Neuronal stem cell (in vitro differentiated cells): ENCODE measurements at places on chromosomes 1 and 21.

DNA sequence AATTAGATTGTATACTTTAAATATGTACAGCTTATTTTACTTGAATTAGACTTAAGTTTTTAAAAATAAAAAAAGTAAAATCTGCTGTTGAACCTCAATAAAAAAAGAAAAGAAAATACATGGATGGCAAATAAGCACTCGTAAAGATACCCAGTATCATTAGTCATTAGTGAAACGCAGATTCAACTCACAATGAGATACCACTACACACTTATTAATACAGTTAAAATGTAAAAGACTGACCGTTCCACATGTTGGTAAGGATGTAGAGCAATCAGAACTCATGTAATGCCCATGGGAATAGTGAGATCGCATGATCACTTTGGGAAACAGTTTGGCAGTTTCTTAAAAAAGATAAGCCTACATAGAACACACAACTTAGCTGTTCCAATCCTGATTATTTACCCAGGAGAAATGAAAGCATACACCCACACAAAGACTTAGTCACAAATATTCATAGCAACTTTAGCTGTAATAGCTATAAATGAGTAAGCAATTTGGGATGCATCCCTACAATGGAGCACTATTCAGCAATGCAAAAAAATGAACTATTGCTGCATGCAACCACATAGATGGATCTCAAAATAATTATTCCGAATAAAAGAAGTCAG, 7.3 kb downstream of the SH2D1B start:
- H3K27me3 ChIP-seq = no peaks in the 10 kb centered on the region
- H3K4me3 ChIP-seq = no peak overlapping the region
- no peak for DNase-seq
- peaks cover 4% of the 10 kb centered on the region for H3K4me1 ChIP-seq
- no peak overlapping the region for H3K27ac ChIP-seq

DNA sequence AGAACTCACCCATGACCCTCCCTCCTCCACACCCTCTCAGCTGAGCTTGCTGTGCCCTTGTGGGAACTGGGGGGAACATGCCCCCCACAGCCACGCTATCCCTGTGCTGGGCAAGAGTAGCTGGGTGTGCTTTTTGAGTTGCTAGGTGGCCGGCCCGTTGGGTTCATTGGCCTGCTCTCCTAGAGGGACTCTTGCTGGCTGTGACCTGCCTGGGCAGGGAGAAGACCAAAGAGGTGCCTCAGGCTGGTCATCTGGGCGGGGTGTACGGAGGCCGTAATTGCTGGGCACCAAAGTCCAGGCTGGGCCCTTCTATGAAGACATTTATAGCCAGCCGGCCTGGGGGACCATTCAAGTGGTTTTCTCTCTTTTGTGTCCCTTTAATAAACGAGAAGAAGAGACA, 138.3 kb upstream of the ZBTB40 start:
- H3K27ac ChIP-seq = no peak overlapping the region
- no peak for DNase-seq

GRCh38 chr1:161374373-161374772, 6.7 kb upstream of the CFAP126 start:
- no peak overlapping the region for H3K27ac ChIP-seq
- no peaks in the 10 kb centered on the region for H3K36me3 ChIP-seq
- no peaks in the 10 kb centered on the region for H3K4me1 ChIP-seq
- no peaks in the 10 kb centered on the region for H3K27me3 ChIP-seq
- no peak for DNase-seq

DNA sequence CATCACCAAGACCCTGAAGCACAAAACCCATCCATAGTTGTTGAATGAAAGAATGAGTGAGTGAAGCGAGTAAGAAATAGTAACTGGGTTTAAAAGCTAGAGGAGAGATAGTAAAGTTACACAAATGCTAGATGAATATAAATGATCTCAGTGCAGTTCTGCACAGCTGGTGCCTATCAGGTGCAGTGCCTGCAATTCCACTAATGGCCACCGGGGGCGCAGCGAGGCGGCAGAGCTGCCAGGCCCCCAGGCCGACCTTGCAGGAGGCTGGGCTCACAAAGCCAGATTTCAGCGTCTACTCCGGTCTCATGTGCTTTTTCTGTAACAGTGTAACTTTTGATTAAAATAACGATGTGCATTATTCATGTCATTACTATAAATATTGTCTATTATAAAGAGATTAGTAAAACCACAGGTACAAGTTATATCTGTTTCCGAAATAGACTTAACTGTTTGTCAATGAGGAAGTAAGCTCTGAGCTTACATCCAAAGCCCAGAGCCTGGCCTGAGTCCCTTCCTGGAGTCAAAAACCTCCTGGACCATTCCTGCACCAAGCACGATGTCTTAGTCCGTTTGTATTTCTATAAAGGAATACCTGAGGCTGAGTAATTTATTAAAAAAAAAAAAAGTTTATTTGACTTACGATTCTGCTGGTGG, 477.6 kb downstream of the NPHP4 start:
- no peaks in the 10 kb centered on the region for H3K36me3 ChIP-seq
- no peak overlapping the region for H3K27ac ChIP-seq
- H3K4me1 ChIP-seq = no peaks in the 10 kb centered on the region
- H3K27me3 ChIP-seq = no peaks in the 10 kb centered on the region
- no peak overlapping the region for H3K4me3 ChIP-seq

DNA sequence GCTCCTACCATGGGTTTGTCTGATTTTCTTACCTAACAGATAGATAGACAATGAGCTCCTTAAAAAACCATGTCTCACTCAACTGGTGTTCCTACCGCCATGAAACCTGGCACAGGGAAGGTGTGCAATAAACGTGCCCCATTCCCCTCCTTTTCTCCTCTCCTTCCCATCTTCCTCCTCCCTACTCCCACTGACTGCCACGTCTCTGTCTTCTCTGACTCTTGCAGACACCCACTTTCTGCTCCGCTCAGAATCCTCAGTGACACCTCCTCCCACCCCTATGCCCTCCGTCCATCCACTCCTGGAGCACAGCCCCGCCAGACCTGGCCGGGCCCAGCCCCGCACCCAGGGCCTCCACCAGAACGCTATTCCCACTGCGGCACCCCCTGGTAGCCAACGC, 52.9 kb downstream of the HMGB4 start:
- H3K4me3 ChIP-seq = no peak overlapping the region
- DNase-seq = no peak

DNA sequence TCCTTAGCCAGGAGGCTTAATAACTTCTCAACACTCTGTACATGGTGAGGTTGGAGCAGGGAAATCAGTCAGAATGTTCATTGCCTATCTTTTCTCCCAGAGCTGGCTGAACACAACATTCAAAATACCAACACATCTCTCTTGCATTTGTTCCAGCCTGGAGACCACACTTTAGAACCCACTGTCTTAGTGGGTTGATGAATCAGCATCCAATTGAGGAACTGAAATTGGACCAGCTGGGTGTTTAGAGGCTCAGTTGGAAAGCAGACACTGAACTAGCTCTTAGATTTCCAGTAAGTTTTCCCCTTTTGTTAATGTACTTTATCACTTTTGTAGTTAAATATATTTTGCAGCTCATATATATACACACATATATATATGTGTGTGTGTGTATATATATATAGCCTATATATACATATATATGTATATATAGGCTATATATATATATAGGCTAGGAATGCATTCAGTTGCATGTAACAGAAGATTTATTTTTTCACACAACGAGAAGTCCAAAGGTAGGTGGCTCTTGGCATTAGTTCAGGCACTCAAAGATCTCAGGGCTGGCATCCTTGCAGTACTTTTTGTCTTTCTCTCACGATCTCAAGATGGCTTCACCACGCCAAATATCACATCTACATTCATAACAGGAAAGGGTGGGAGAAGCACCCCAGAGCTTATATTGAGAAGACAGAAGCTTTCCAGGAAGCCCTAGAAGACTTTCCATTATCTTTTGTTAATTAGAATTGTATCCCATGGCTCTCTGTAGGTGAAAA, 35.0 kb upstream of the HUNK start:
- H3K27ac ChIP-seq = no peak overlapping the region
- H3K4me1 ChIP-seq = no peaks in the 10 kb centered on the region
- no peaks in the 10 kb centered on the region for H3K27me3 ChIP-seq
- H3K4me3 ChIP-seq = no peak overlapping the region
- no peak for DNase-seq

- no peaks in the 10 kb centered on the region for H3K4me1 ChIP-seq
- no peak overlapping the region for H3K4me3 ChIP-seq
- no peaks in the 10 kb centered on the region for H3K36me3 ChIP-seq
- no peak for DNase-seq
- H3K27me3 ChIP-seq = peaks cover 95% of the 10 kb centered on the region
Measured at GRCh38 chr1:61083807-61084440, 1.6 kb downstream of the NFIA start.

DNA sequence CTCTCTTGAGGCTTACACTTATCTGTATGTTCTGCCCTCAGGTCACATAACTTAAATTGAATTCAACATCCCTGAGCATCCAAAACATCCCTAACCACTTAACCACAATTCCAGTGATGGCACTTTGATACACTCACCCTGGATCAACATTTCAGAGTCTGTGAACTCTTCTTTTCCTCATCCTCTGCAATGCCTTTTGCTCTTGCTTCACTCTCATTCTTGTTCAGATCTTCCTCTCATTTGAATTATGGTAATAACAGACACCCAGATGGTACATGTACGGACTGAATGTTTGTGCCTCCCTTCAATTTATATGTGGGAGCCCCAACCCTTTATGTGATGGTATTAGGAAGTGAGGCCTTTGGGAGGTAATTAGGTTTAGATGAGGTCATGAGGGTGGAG, 33.4 kb downstream of the PTGER3 start:
- DNase-seq = no peak
- H3K27ac ChIP-seq = no peak overlapping the region
- no peaks in the 10 kb centered on the region for H3K4me1 ChIP-seq
- H3K4me3 ChIP-seq = no peak overlapping the region
- H3K27me3 ChIP-seq = no peaks in the 10 kb centered on the region

GRCh38 chr21:38925923-38926322, 120.2 kb downstream of the ETS2 start:
- H3K4me3 ChIP-seq = no peak overlapping the region
- H3K4me1 ChIP-seq = peaks cover 1% of the 10 kb centered on the region
- H3K27ac ChIP-seq = no peak overlapping the region

DNA sequence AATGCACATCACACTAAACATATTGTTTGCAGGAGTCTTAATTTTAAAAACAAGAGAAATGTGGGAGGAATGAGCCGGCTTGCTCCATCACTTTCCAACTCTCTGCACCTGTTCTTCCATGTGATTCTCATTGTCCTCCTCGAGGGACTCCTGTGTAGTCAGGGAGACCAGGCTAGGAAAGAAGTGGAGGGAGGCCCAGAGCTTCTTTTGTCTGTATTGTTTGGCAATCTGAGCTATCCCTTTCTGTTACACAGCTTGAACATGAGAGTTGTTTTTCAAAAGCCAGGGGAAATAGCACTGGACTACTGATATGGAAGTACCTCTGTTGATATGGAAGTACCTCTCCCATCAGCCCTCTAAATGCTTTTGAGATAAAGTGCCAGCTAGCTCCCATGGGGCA, 18.8 kb upstream of the LRRC8D start:
- peak; percentile 51 for DNase-seq
- no peaks in the 10 kb centered on the region for H3K27me3 ChIP-seq
- H3K4me1 ChIP-seq = peaks cover 7% of the 10 kb centered on the region
- peak overlapping the region; percentile 37 for H3K27ac ChIP-seq
- no peak overlapping the region for H3K4me3 ChIP-seq
- H3K36me3 ChIP-seq = no peaks in the 10 kb centered on the region

- no peaks in the 10 kb centered on the region for H3K4me1 ChIP-seq
- no peak overlapping the region for H3K4me3 ChIP-seq
- peaks cover 48% of the 10 kb centered on the region for H3K36me3 ChIP-seq
- H3K27me3 ChIP-seq = no peaks in the 10 kb centered on the region
- H3K27ac ChIP-seq = no peak overlapping the region
Measured at GRCh38 chr1:61699911-61700851, 24.8 kb downstream of the TM2D1 start.

- H3K4me1 ChIP-seq = peaks cover 33% of the 10 kb centered on the region
- no peaks in the 10 kb centered on the region for H3K27me3 ChIP-seq
- no peaks in the 10 kb centered on the region for H3K36me3 ChIP-seq
- no peak overlapping the region for H3K27ac ChIP-seq
- DNase-seq = no peak
- H3K4me3 ChIP-seq = no peak overlapping the region
Measured at GRCh38 chr1:116855191-116855619, 54.5 kb upstream of the PTGFRN start.

DNA sequence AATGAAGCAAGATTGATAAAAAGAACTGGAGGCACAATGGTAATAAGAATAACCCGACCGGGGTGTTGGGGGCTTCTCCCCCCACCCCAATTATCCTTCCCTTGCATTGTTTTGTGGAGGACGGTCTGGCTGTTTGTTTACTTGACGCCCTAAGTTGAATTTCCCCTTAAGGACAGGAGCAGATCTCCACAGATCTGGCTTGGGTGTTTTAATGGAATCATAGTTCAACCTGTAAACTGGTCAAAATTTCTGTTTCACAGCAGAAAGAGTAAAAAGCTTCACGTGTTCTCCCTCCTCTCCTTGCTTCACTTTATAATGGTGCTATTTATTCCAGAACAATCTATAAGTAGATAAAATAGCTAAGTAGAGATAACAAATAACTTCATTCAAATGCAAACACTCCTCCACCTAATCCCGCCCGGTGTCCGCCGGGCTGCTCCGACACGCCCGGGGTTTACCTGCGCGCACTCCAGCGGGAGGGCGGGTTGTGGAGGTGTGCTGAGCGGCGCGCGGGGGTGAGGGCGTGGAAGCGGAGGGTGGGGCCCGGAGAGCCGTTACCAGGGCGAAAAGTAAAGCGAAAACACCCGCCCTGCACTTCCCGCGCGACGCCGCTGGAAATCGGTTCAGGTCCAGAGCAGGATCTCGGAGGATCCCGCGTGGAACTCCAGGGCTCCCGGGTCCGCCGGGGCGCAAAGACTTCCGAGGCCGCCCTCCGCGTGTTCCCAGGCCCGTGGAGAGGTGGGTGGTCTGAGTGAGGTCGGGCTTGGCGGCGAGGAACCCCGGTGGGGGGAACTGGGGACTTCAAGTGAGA, 2.0 kb upstream of the ATF3 start:
- H3K4me1 ChIP-seq = peaks cover 19% of the 10 kb centered on the region
- H3K4me3 ChIP-seq = peak overlapping the region; percentile 6
- H3K36me3 ChIP-seq = no peaks in the 10 kb centered on the region
- peaks cover 21% of the 10 kb centered on the region for H3K27me3 ChIP-seq

- H3K27me3 ChIP-seq = no peaks in the 10 kb centered on the region
- no peaks in the 10 kb centered on the region for H3K36me3 ChIP-seq
- H3K4me1 ChIP-seq = no peaks in the 10 kb centered on the region
Measured at GRCh38 chr1:237583270-237583669, 307.5 kb downstream of the ZP4 start.

GRCh38 chr1:55155522-55155921, 59.6 kb downstream of the USP24 start:
- peaks cover 6% of the 10 kb centered on the region for H3K36me3 ChIP-seq
- H3K27me3 ChIP-seq = no peaks in the 10 kb centered on the region
- H3K27ac ChIP-seq = no peak overlapping the region

GRCh38 chr1:204814166-204814884, 56.3 kb upstream of the NFASC start:
- H3K4me1 ChIP-seq = no peaks in the 10 kb centered on the region
- no peak overlapping the region for H3K27ac ChIP-seq
- H3K4me3 ChIP-seq = no peak overlapping the region
- H3K36me3 ChIP-seq = no peaks in the 10 kb centered on the region
- no peaks in the 10 kb centered on the region for H3K27me3 ChIP-seq
- no peak for DNase-seq
